CD4-positive, CD25-positive, alpha-beta regulatory T cell (primary cell): ENCODE measurements at places on chromosomes 5 and 9. TPM values are rescaled to one million over a fixed set of nuclear protein-coding genes. Genes with fewer than 3 reads are reported as not detected.

DNA sequence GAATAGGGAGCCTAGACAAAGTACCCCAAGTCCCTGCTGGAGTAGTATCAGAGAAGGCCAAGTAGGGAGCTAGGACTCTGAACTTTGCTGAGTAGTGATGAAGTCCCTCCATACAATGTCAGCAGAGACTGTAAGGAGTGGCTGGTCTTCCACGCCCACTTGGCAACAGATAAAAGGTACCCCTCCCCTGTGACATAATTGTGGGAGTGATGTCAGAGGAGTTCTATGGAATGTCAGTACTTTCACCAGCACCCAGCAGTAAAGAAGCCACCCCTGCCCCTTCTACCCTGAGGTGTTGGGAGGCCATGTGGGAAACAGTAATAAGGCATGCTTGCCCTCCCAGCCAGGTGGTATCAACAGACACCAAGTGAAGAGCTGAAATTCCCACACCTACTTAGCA lies 143.9 kb downstream of the SLIT3 start:
- H3K4me1 ChIP-seq, result no peaks in the 10 kb centered on the region
- no peaks in the 10 kb centered on the region for H3K36me3 ChIP-seq
- no peak overlapping the region for H3K27ac ChIP-seq
- no peak for DNase-seq

DNA sequence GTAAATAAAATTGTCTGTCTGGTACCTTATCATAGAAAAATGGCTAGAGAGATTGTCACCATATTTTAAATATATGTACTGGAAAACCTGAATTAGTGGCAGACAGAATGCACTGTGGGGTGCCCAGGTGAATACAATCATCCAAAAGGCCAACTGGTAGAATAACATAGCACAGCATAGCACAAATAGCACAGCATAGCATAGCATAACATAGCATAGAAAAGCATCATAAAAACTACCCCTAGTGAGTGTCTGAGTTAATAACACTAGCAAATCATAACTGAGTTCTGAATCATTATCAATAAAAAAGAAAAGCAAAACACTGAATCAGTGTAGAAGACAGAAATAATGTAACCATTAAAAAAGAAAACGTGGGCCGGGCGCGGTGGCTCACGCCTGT lies 102.3 kb downstream of the KIAA0825 start:
- H3K36me3 ChIP-seq, result no peaks in the 10 kb centered on the region
- H3K4me3 ChIP-seq, result no peak overlapping the region
- H3K27me3 ChIP-seq, result no peaks in the 10 kb centered on the region
- no peaks in the 10 kb centered on the region for H3K4me1 ChIP-seq
- DNase-seq, result no peak

DNA sequence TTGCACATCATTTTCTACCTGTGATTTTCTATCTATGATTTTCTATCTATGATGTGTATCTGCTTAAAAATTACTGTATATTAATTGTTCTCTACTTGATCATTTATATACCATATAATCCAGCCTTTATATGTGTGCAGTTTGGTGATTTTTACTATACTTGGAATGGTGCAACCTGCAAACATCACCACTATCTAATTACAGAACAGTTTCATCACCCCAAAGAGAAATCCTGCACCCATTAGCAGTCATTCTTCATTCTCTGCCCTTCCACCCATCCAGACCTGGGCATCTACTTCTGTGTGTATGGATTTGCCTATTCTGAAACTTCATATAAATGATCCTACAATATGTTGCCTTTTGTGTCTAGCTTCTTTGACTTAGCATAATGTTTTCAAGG lies 51.3 kb downstream of the CARTPT start:
- H3K27ac ChIP-seq, result no peak overlapping the region
- no peaks in the 10 kb centered on the region for H3K4me1 ChIP-seq
- no peak for DNase-seq
- peaks cover 6% of the 10 kb centered on the region for H3K27me3 ChIP-seq
- H3K36me3 ChIP-seq, result no peaks in the 10 kb centered on the region

DNA sequence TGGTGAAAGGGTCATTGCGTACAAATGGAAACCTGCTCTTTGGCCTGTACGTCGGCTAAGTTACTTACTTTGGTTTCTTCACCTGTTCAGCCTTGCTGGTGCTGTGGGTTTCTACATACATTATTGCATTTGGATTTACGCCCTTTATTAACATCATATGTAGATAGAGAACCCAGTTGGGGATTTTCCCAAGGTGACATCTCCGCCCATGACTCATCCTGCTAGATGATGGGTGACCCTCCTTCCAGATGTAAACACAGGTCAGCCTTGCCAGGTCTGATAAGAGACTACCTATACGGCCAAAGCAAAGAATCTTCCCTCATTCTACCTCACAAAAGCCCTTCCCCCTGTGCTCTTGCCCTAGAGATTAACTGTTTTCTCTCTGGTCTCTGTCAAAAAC lies 360.9 kb downstream of the KDM4C start:
- no peak overlapping the region for H3K4me3 ChIP-seq
- H3K27me3 ChIP-seq, result no peaks in the 10 kb centered on the region
- H3K4me1 ChIP-seq, result no peaks in the 10 kb centered on the region
- H3K36me3 ChIP-seq, result peaks cover 17% of the 10 kb centered on the region
- no peak overlapping the region for H3K27ac ChIP-seq

DNA sequence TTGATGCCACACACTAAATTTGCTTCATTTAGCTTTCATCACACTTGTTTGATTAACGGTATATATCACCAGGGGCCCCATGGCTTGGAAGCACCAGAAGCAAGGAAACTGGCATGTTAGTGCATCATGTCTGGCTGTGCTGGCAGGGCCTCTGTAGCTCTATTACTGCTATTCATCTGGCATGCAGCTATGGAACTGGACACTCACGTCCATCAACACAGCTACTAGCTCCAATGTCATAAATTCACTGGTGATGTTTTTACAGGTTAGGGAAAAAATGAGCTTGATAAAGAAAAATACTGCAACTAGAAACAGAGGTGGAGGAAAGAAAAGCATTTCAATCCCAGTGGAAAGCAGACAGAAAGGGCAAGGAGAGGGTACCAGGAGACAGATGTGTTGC lies 343.2 kb downstream of the DEPDC1B start:
- no peak for DNase-seq
- no peak overlapping the region for H3K27ac ChIP-seq
- H3K4me1 ChIP-seq, result no peaks in the 10 kb centered on the region

GRCh38 chr5:161312882-161313281 lies 233.6 kb downstream of the GABRB2 start:
- H3K4me3 ChIP-seq, result no peak overlapping the region
- no peaks in the 10 kb centered on the region for H3K27me3 ChIP-seq
- no peaks in the 10 kb centered on the region for H3K4me1 ChIP-seq

GRCh38 chr9:104987743-104988142 lies 59.8 kb upstream of the ABCA1 start:
- no peaks in the 10 kb centered on the region for H3K36me3 ChIP-seq
- peaks cover 8% of the 10 kb centered on the region for H3K27me3 ChIP-seq
- no peak overlapping the region for H3K4me3 ChIP-seq
- H3K27ac ChIP-seq, result no peak overlapping the region

DNA sequence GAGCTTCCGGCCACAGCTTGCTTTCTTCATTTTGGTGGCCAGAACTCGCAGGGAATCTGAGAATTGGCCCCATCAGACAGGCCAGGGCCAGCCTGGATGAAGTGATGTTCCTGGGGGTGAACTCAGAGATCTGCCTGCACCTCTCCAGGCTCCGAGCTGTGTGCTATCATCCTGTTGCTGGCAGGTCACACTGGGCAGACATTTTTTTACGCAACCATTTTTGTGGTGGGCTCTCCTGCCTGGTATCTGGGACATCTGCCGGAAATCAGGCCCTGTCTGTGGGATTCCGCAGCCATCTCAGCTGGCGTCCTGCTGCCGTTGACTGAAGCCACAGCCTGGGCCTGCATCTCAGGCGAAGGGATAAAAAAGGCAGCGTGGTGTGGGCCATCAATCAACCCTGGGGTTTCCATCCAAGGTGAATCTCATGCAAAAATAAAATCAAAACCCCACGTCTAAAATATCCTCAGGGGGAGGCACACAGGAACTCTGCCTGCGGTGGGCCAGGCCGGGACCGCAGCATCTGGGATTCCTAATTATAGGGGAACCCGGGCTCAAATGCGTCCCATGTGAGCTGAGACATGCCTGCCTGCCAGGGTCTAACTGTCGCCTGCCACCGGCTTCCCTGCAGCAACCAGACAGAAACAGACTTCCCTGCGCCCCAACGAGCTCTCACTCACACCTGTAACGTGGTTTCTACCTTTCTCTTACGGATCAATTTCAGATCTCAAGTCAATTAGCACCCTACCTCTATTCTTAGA lies 174.3 kb downstream of the SYK start:
- DNase-seq, result no peak
- H3K4me3 ChIP-seq, result no peak overlapping the region
- H3K27me3 ChIP-seq, result peaks cover 3% of the 10 kb centered on the region
- no peak overlapping the region for H3K27ac ChIP-seq
- H3K36me3 ChIP-seq, result no peaks in the 10 kb centered on the region

GRCh38 chr5:170597109-170597751 lies 93.4 kb downstream of the KCNIP1 start:
- DNase-seq, result no peak
- H3K4me1 ChIP-seq, result no peaks in the 10 kb centered on the region
- H3K27ac ChIP-seq, result no peak overlapping the region
- no peaks in the 10 kb centered on the region for H3K36me3 ChIP-seq

The PCDHB15 gene
- not detected for total RNA-seq

The EPB41L4A gene
- total RNA-seq, result not detected

The SLC6A18 gene
- total RNA-seq, result not detected

The NUDT12 gene
- not detected for total RNA-seq

The N4BP3 gene
- 2.5 TPM for total RNA-seq
